Colonic mucosa (tissue), 4 donors: ENCODE measurements at places on chromosomes 2 and 18. TPM values are rescaled to one million over a fixed set of nuclear protein-coding genes. Genes with fewer than 3 reads are reported as not detected.

DNA sequence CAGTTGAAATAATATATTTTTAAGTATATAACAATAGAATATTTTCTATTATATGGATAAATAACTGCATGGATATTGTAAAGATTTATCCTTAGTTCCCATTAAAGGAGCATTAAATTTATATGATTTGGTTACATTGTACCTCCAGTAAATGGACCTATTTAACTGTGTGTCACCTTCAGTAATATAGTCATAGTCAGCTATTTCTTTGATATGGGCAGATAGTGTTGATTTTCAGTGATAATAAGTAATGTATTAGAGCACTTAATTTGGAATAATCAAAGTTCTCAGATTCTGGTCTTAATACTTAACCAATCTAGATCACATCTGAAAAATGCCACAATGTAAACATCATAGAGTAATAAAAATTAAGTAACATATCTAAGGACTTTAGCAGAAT, 1527.3 kb upstream of the NXPH2 start:
- DNase-seq: no peak

GRCh38 chr2:222452422-222452950, 28.1 kb downstream of the SGPP2 start:
- no peak for DNase-seq

- DNase-seq: no peak
These were observed 51.1 kb upstream of the EPC2 start for GRCh38 chr2:148593421-148593820.

GRCh38 chr2:72991980-72992733, 74.8 kb downstream of the EMX1 start:
- DNase-seq: no peak

DNA sequence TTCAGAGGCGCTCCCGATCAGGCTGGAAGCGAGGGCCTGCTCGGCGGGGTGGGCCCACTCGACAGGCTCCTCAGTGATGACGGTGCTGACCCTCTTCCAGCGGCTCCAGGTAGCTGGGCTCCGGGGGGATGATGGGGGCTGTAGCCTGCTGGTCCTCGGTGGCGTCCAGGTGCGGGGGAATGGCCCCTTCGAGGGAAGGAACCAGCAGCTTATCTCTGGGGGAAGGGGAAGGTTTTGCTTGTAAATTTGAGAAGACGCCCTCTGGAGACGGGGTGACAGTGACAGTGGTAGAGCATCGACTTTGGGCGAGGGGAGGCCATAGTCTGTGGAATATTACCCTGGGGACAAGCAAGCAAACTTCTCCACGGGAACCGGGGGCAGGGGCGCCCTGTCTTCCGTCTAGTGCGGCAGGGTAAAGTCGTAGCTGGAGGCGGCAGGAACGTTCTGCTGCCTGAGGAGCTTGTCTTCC, 891.9 kb upstream of the LRRTM1 start:
- no peak for DNase-seq

- no peak for DNase-seq
These were observed 111.4 kb downstream of the FEZ2 start for GRCh38 chr2:36486521-36487044.

DNA sequence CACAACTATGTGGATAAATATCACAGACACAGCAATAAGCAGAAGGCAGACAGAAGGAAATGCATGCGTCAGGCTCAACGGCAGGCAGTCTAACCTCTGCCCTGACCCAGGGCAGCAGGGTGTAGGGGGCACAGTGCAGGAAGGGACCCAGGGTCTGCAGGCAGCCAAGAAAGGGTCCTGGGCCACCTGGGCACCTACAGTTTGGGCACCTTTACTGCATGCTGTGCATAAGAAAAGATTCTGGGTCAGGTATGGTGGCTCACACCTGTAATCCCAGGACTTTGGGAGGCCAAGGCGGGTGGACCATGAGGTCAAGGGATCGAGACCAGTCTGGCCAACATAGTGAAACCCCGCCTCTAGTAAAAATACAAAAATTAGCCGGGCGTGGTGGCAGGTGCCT, 17.7 kb downstream of the PASK start:
- no peak for DNase-seq

GRCh38 chr2:65611488-65611887, 179.1 kb upstream of the SPRED2 start:
- no peak for DNase-seq

- DNase-seq: no peak
These were observed 81.3 kb downstream of the CLHC1 start for GRCh38 chr2:55150834-55151233.

Gene CPLX4
- not detected for total RNA-seq

DNA sequence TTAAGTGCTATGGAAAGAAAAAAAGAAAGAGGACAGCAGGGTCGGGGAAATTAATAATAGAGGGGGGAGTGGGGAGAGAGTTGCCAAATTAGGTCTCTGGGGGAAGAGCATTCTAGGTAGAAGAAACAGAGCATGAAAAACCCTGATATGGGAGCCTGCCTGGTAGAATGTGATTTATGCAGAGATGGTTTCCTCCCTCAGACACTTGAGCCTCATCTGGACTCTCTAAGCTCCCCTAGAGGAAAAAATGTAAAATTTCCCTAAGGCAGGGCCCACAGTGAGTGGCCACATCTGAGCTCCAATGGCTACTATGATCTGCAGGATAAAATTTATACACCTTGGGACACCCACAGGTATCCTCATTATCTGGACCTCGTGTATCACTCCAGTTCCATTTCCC, 20.6 kb upstream of the EPAS1 start:
- DNase-seq: no peak

- DNase-seq: no peak
These were observed 42.8 kb upstream of the KCNG2 start for GRCh38 chr18:79754831-79755351.

Gene SAG
- total RNA-seq: 1.8 TPM

Gene ATP5MC3
- 690 TPM for total RNA-seq

GRCh38 chr18:71554686-71555085, 989.5 kb downstream of the CBLN2 start:
- DNase-seq: no peak

Gene SCN2A
- total RNA-seq: 0.05 TPM

GRCh38 chr2:241961454-241961853, 91.9 kb downstream of the RTP5 start:
- DNase-seq: no peak

GRCh38 chr2:78145997-78146722, 624.0 kb upstream of the LRRTM4 start:
- DNase-seq: no peak

DNA sequence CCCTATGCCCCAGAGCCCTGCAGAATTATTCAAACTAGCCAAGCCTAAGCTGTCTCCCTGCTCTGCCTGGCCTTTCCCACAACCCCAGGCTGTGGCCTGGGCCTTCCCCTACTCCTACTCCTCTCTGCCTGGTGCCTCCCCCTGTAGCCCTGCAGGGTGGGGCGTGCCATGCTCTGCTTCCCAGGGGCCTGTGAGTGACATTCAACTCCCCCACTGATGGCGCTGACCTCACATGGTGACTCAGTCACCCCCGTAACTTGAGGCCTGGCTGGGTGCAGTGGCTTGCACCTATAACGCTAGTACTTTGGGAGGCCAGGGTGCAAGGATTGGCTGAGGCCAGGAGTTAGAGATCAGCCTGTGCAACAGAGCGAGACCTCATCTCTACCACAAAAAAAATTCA, 60.6 kb downstream of the KIF1A start:
- no peak for DNase-seq

DNA sequence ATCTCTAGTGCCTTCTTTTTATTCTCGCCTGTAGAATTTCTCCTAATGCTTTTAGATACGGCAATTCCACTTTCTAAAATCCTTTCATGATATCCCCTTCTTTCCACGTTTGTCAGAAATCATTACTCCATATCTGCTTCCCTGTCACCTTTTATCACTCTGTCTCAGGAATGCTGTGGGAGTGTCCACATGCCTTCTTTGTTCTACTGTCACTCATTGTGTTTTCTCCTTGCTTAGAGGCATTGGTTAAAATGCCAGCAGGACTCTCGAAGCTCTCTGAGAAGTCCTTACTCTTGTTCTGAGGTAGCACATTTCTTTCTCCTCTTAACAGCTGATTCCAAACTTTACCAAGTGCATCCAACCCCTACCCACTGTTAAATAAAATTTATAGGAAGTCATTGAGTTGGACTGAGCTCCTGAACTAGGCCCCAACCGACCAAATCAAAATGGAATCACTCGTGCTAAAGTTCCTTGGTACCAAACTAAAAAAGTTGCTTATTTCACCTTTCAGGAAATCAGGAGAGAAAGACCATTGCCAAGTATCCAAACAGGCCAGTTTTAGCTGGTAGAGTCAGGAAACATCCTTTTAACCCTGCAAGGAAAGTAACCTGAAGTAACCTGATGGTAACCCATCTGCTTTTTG, 10.6 kb upstream of the GALNT5 start:
- no peak for DNase-seq

Gene HOXD11
- 1.6 TPM for total RNA-seq

Gene DUSP2
- 1.6 TPM for total RNA-seq

- no peak for DNase-seq
These were observed 73.0 kb upstream of the LGALSL start for GRCh38 chr2:64380853-64381527.

- DNase-seq: no peak
These were observed 299.4 kb upstream of the ID2 start for GRCh38 chr2:8382485-8382884.

DNA sequence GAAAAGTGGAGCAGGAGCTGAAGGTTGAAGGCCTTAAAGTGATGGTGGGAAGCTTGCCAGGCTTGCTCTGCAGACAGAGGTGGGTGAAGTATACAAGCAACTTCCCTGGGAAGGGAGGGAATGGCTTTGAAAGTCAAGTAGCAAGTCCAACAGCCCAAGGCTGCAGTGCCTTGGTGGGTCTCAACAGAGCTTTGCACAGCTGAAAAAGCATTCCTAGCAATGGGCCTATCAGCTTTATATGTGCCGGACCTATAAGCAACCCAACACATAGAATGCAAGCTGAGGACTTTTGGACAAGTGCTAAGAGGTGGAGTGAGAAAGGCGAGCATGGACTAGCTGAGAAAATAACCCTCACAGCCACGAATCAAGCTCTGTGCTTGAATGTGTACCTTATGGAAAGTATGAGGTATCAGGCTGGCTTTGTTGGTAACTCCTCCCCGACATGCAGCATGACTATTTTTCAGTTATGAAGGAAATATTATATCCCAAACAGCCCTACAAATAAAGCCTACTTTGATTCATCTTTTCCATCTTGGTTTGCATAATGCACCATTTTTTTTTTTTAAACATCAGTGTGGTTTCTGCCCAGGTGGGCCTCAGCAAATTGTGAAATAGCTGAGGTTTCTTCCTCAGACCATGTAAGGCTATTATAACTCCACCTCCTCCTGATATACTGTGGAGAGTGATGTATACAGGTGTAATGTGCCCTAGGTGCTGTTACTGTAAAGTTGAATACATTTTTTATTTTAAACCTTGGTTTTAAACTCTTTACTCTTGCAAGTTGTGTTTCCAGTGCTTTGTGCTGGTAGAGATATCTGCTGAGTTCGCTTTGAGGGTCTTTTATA, 241.4 kb upstream of the CXCR4 start:
- no peak for DNase-seq

Gene TMEM163
- 0.29 TPM for total RNA-seq

Gene REG1A
- total RNA-seq: 5.2 TPM

DNA sequence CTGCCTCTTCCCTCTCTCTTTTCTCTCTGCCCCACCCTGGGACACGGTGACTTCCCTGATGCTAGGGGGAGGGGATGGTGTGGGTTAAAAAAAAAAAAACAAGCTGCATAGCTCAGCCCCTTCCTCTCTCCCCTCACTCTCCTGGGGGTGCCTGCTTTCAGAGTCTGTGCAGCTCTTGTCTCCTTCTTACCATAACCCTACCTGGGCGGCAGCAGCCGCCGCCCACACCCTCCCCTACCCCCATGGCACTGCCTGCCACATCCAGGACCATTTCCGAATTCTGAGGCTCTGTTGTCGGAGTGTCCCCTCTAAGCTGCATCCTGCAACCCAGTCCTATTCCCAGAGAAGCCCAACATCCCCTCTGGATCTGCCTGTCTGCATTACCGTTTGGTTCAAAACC, 16.0 kb downstream of the TTC32 start:
- no peak for DNase-seq

- no peak for DNase-seq
These were observed 119.6 kb upstream of the SLC38A11 start for GRCh38 chr2:165074884-165075283.

DNA sequence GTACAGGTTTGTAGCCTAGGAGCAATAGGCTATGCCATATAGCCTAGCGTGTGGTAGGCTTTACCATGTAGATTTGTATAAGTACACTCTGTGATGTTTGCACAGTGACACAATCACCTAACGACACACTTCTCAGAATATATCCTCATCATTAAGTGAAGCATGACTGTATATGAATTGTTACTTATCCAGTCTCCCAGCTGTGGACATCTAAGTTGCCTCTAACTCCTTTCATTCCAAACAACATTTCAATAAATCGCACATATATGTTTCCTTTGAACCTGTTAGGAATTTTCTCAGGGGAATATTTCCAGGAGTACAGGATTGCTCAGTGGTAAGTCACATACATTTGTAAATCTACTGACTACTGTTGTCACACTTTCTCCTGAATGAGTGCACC, 90.0 kb downstream of the ARHGAP15 start:
- no peak for DNase-seq

Gene NEB
- 1.0 TPM for total RNA-seq

- DNase-seq: no peak
These were observed 177.0 kb downstream of the SEPTIN10 start for GRCh38 chr2:109436610-109437225.

- no peak for DNase-seq
These were observed 140.1 kb downstream of the DSEL start for GRCh38 chr18:67376372-67376771.

DNA sequence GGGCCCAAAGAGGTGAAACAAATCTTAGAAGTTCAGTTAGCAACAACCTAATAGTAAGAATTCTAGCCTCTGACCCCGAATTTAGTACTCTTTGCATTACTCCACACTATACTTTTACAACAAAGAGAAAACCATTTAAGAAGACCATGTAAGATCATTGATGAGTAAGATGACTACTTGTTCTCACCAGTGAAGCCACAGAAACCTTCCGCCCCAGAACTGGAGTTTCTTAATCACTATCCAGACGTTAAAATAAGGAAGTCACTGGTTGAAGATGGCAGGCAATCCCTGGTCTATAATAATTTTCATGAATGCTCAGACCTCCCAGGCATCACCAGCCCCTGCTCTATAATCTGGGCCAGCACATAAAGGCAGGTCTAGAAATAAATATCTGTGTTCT, 95.0 kb downstream of the TMEM163 start:
- DNase-seq: no peak
